ENCODE measurements at places on chromosomes 5 and 9.

GRCh38 chr9:38208206-38208901 is 139.3 kb upstream of the SHB start:
- H3K27me3 ChIP-seq, result no peaks in the 10 kb centered on the region
- H3K36me3 ChIP-seq, result no peaks in the 10 kb centered on the region
- no peak overlapping the region for H3K4me3 ChIP-seq
- H3K4me1 ChIP-seq, result peaks cover 20% of the 10 kb centered on the region

- H3K27me3 ChIP-seq, result peaks cover 17% of the 10 kb centered on the region
- no peak overlapping the region for H3K4me3 ChIP-seq
- no peaks in the 10 kb centered on the region for H3K36me3 ChIP-seq
Measured at GRCh38 chr9:110283751-110284150, 27.4 kb upstream of the TXN start.

DNA sequence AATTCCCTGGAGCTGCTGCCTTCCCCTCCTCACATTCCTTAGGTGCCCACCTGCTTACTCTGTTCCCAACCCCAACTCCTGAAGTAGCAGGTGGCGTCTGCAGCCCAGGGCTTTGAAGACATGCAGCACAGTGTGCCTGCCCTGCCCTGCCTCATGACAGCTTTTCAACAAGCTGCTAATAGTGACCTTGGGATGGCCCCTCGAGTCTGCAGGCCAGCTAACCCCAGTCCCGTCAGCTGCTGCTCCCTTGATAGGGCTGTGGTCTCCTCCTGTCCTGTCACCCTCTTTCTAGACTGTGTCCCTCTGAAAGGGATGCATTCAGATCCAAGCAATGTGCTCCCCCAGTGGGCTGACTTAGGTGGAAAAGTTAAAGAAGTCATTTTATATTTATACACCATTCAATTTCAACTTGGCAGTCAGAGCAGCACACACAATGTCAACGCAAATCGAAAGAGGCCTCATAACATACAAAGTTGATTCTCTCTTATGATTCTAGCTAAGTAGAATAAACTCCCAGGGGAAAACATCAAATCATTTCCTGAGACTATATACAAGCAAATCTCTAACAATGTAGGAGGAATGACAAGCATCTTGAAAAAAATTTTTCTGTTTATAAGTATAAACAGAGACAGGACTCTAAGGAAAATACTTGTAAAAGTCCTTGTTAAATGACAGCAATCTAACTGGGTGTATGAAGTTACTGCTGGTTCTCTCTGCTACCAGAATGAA is 37.9 kb downstream of the ADRB2 start:
- peak overlapping the region; percentile 47 for H3K27ac ChIP-seq
- DNase-seq, result no peak
- H3K4me1 ChIP-seq, result peaks cover 64% of the 10 kb centered on the region
- H3K4me3 ChIP-seq, result no peak overlapping the region

GRCh38 chr5:73280386-73280785 is 107.4 kb downstream of the TMEM174 start:
- no peaks in the 10 kb centered on the region for H3K36me3 ChIP-seq
- H3K4me1 ChIP-seq, result no peaks in the 10 kb centered on the region
- H3K27me3 ChIP-seq, result peaks cover 47% of the 10 kb centered on the region
- DNase-seq, result no peak
- H3K4me3 ChIP-seq, result no peak overlapping the region

DNA sequence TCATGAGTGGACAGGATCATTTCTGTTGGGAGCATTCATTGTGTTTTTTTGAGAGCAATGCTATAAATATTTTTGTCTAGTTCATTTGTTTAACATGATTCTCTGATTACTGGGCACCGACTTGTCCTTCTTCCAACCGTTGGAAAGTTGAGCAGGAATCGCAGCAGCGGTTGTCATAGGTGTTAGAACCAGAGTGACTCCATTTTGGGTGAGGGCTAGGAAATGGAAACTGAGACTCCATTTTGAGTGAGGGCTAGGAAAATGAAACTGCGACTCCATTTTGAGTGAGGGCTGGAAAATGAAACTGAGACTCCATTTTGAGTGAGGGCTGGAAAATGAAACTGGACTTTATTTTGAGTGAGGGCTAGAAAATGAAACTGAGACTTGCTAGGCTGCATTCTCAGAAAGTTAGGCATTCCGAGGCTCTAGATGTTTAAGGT is 100.6 kb downstream of the ICE1 start:
- peaks cover 3% of the 10 kb centered on the region for H3K27me3 ChIP-seq
- peaks cover 14% of the 10 kb centered on the region for H3K4me1 ChIP-seq
- peak overlapping the region; percentile 72 for H3K4me3 ChIP-seq
- peak; percentile 70 for DNase-seq
- peaks cover 5% of the 10 kb centered on the region for H3K36me3 ChIP-seq

- no peaks in the 10 kb centered on the region for H3K36me3 ChIP-seq
- H3K4me3 ChIP-seq, result no peak overlapping the region
- no peaks in the 10 kb centered on the region for H3K27me3 ChIP-seq
- no peak for DNase-seq
- no peak overlapping the region for H3K27ac ChIP-seq
- H3K4me1 ChIP-seq, result no peaks in the 10 kb centered on the region
Measured at GRCh38 chr9:10438955-10439354, 173.8 kb downstream of the PTPRD start.

DNA sequence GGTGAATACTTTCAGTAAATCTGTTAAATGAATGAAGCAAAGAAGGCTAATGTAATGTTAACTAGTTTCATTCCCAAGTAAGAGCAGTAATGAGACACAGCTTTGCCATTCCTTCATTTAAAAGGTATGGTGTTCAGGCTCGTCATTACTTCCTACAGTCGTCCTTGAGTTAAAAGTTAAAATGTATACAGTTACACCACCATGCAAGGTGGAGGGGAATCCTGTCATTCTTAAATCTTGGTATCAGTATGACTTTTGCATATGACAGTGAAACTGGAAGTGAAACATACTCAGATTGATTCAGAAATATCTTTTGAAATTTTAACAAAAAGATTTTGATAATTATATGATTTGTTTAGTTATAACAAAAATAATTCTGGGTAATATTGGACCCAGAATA is 25.9 kb downstream of the MTRR start:
- H3K27me3 ChIP-seq, result no peaks in the 10 kb centered on the region
- peak overlapping the region; percentile 12 for H3K4me3 ChIP-seq
- peak overlapping the region; percentile 49 for H3K27ac ChIP-seq

GRCh38 chr5:66859526-66859925 is 263.3 kb downstream of the MAST4 start:
- H3K4me1 ChIP-seq, result peaks cover 33% of the 10 kb centered on the region
- no peak for DNase-seq
- peak overlapping the region; percentile 18 for H3K27ac ChIP-seq
- H3K36me3 ChIP-seq, result no peaks in the 10 kb centered on the region
- peaks cover 19% of the 10 kb centered on the region for H3K27me3 ChIP-seq
- H3K4me3 ChIP-seq, result no peak overlapping the region

- no peak overlapping the region for H3K4me3 ChIP-seq
- DNase-seq, result no peak
- H3K27ac ChIP-seq, result no peak overlapping the region
Measured at GRCh38 chr9:125969868-125970267, 222.7 kb downstream of the PBX3 start.
